Osteoblast (primary cell): ENCODE measurements at places on chromosomes 5 and 9. TPM values are rescaled to one million over a fixed set of nuclear protein-coding genes. Genes with fewer than 3 reads are reported as not detected.

Gene PPP3R2
- total RNA-seq: not detected in 2 replicates

Gene HTR4
- not detected in 2 replicates for total RNA-seq

Gene SPATA31A3
- not detected in 2 replicates for total RNA-seq

Gene SLC30A5
- 42.0 and 47.7 TPM in 2 replicates for total RNA-seq

Gene RASGRF2
- under 0.01 and 0.29 TPM in 2 replicates for total RNA-seq

Gene UGT3A1
- not detected in 2 replicates for total RNA-seq

Gene SMIM32
- not detected in 2 replicates for total RNA-seq

Gene ANKRD31
- 0.29 and 0.36 TPM in 2 replicates for total RNA-seq

Gene SPTAN1
- 324 and 354 TPM in 2 replicates for total RNA-seq
